ENCODE measurements at places on chromosomes 12 and 14.

DNA sequence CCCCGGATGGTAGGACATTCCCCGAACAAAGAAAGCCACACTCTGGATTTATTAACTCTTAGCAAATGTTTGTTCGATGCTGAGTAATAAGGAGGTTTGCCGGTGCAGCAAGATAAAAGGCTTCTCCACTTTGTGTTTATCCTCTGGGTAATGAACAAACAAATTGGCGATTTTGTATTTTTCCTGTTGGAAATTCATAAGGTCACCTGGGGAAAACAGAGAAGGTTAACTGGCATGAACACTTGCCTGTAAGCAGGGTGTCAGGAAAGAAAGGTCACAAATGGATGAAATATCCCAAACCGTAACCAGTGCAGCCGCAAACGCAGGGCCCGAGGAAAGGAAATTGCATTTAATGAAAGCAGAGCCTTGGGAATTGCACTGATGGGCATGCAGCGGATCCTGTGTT lies 132.8 kb downstream of the RMST start:
- DNase-seq: no peak

- no peak for DNase-seq
These were observed 10.9 kb upstream of the SYT10 start for GRCh38 chr12:33450480-33450879.

- no peak for DNase-seq
These were observed 2.7 kb upstream of the TC2N start for GRCh38 chr14:91870001-91870400.

- no peak for DNase-seq
These were observed 171.0 kb downstream of the PAH start for GRCh38 chr12:102745971-102746600.

DNA sequence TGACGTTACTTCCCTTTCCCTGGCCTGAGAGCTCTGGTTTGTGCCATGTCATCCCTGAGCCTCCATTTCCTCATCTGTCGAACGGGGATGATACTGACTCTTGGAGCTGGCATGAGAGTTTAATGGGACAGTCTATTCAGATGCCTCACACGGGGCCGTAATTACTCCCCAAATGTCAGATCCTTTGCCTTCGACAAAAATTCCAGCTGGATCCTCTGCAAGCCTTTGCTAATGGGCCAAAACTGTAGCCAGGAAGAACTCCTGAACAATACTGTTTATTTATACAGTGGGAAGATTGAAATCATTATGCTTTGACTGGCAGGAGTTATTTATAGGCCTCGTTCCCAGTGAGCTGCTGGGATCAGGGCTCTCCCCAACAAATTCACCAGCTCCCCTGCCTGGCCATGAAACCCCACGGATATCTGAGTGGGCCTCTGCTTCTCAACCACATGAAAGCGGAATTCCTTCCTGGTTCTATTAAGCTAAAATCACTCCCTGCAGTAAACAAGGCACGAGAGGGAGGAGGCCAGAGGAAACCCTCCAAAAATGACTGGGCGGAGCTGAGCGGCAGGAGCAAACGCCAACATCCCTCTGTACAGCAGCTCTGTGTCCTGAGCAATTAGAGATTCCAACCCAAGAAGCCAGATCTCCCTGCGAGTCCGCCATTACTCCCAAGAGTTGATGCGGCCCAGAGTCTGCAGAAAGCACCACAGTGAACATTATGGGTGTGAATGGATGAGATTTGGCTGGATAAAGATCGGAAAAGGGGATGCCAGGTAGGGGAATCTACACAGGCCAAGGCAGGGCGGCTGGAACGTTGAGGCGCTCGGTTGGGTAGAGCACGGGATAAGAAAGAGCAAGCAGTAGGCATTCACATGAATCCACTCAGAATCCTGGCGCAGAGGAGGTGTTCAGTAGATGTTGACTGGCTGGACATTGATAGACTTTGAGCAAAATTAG lies 326.1 kb downstream of the BCL11B start:
- no peak for DNase-seq

DNA sequence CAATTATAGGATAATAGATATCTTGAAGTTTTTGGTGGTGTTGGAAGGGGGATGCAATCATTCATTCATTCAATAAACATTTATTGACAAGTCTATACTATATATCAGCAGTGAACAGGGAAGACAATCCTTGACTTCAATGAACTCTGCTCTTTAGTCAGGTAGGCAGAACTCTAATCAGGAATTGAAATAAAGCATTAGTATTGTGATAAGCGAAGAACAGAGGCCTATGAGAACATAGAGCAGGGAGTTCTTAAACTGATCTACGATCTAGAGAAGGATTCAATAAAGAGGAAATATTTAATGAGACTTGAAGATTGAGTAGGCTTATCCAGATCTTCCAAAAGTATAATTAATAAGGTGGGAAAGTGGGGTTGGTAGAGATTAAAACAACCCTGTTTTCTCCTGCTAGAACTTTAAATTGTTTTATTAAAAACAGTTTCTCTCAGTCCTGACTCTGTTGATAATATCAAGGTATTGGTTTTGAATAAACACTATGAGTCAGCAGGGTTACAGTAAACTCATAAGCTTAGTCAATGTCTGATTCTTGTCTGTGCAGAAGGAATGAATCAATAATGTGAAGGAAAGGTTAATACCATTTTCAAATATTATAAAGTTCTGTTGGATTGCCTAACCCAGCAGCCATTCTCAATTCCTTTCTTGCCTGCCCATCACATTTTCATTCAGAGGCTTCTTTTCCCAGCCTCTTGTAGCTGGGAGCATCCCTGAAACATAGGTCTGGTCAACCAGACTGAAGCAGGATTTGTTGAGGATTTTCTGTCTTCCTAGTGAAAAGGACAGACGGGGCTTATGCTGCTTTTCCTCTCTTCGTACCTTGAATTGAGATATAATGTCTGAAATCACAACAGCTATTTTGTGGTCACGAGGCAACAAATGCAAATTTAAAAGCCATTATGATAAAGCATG lies 38.9 kb upstream of the KTN1 start:
- DNase-seq: no peak

DNA sequence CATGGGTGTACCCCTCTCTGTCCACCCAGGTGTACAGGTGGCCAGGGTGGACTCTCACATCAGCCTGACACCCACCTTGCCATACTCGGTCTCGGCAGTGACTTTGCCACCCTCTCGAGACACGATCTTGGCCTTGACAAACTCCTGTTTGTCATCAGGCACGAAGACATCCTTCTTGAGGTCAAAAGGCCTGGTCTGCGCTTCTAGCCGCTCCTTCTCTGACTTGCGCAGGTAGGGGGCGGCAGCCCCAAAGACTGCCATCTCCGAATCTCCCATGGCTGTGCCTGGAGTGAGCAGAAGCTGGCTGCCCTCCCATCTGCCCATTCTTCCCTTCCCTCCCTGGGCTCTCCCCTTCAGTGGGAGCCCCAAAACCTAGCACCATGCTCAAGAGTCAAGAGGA lies 2.0 kb downstream of the MYH7 start:
- DNase-seq: no peak

DNA sequence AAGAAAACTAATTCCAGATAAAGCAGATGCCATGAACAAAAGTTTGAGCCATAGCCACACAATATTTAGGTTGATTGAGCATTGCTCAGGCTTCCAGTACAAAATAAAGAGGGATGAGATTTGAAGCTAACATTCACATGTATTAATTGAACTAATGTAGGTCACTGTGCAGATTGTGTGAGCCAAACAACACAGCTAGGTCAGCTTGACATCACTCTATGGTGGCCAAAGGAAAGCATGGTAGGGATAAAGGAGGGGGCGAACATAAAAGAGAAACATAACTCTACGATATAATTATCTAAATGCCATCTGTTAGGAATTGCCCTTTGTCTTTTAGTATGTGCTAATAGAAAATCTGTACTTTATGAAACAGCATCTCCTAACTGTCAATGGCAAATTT lies 477.7 kb upstream of the SYT1 start:
- no peak for DNase-seq

GRCh38 chr12:112126000-112126438 lies 659 bp downstream of the TRAFD1 start:
- DNase-seq: no peak

- DNase-seq: no peak
These were observed 20.8 kb downstream of the TPCN1 start for GRCh38 chr12:113242026-113242418.

GRCh38 chr12:120421701-120422100 lies 16.2 kb upstream of the COX6A1 start:
- no peak for DNase-seq

DNA sequence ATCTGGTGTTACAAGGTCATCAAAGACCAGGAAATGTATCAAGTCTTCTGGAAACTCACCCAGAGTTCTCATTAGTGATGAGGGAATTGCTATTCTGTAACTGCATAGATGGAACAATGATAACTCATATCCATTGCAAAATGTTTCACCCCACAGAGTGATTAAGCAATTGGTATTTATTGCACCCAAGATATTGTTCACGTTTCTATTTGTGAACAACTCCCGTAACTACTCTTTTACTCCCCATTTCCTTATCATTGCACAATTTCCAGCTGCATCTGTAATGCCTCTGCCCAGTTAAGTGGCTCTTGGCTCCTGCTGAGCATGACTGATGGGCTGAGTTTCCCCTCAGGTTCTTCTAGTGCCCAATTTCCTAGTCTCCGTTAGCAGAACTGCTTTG lies 108.7 kb upstream of the PRICKLE1 start:
- DNase-seq: no peak

GRCh38 chr12:76080017-76080728 lies 4.3 kb downstream of the NAP1L1 start:
- no peak for DNase-seq

- no peak for DNase-seq
These were observed 6.9 kb downstream of the TNFAIP2 start for GRCh38 chr14:103130017-103130764.

GRCh38 chr14:76051717-76052465 lies 66.3 kb downstream of the IFT43 start:
- no peak for DNase-seq

- no peak for DNase-seq
These were observed 33.3 kb downstream of the STAB2 start for GRCh38 chr12:103620395-103620794.

DNA sequence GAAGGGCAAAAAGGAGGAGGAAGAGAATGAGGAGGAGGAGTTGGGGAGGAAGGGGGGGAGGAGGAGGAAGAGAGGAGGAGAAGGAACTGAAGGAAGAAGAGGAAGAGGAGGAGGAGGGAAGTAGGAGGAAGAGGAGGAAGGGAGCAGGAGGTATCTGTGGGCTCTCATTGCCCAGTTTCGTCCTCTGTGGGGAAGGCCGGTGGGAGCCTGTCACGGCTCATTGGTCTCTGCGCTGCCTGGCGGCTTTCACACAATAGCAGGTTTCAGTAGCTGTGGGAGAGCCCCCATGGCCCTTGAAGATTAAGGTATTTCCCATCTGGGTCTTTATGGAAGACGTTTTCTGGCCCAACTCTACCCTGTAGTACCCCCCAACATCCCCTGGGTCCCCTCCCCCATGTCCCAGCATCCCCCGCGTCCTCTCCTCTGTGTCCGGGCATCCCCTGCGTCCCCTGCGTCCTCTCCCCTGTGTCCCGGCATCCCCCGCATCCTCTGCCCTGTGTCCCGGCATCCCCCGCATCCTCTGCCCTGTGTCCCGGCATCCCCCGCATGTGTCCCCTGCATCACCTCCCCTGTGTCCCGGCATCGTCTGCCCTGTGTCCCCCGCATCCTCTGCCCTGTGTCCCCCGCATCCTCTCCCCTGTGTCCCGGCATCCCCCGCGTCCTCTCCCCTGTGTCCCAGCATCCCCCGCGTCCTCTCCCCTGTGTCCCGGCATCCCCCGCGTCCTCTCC lies 278.2 kb upstream of the SFSWAP start:
- DNase-seq: no peak

- DNase-seq: no peak
These were observed 36.9 kb upstream of the AP4S1 start for GRCh38 chr14:30988509-30988908.

GRCh38 chr12:47097276-47097896 lies 17.6 kb upstream of the AMIGO2 start:
- DNase-seq: no peak

- DNase-seq: no peak
These were observed 82.2 kb upstream of the GPR68 start for GRCh38 chr14:91326514-91327249.

DNA sequence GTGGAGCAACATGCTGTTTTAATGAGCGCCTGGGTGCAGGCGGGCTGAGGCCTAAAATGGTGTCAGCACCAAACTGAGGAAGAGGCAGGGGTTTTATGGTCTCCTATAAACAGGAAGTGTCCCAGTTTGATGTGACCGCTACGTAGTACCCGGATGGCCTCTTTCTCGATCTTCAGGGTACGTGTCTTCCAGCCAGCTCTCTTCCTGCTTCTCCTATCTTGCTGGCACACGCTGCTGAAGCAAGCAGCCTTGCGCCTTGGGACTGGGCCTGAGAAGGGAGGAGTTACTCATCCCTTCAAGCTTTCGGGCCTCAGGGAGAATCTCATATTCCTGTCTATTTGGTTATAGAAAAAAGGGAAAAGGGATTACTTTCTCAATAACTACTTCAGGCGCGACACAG lies 28.2 kb upstream of the RNASE1 start:
- DNase-seq: no peak

DNA sequence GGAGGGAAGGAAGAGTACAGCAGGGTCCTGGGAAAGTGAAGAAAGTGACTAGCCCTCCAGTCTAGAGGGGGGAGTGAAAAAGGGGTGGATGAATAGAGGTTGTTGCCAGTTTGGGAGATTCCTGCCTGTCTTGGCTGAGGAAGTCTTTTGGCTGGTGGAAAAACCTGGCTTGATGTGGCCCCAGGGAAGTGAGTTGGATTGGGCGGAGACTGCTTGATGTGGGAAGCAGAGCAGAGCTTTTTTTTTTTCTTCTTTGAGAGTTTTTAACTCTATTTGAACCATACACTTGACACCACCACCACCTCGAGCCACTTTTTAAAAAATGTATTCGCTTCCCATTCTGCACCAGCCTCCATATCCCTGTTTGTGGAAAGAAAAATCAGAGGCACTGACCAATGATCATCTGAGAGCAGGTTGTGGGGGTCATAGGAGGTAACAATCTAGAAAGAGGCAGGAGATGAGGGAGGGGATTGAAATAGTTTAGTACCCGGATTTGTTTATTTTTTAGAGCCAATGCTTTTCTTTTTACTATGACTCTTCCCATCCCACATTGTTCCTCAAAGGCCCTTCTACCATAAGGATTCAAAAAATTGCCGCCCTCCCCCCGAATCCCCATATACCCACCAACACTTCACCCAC lies 690 bp upstream of the DTX3 start:
- DNase-seq: no peak

- no peak for DNase-seq
These were observed 101.8 kb upstream of the DYRK2 start for GRCh38 chr12:67546746-67547145.
